Subcutaneous preadipocyte (primary cell): ENCODE measurements at places on chromosomes 16 and 17. TPM values are rescaled to one million over a fixed set of nuclear protein-coding genes. Genes with fewer than 3 reads are reported as not detected.

Gene PARD6A
- total RNA-seq: 0.59 and 1.1 TPM in 2 replicates

Gene PRSS27
- 0.37 and 0.78 TPM in 2 replicates for total RNA-seq

Gene TMEM106A
- total RNA-seq: 4.0 and 4.5 TPM in 2 replicates

Gene RAB40C
- 11.4 and 13.3 TPM in 2 replicates for total RNA-seq

Gene MYH13
- not detected in 2 replicates for total RNA-seq

Gene ZNF423
- total RNA-seq: 2.3 and 2.9 TPM in 2 replicates

Gene PLXDC1
- total RNA-seq: under 0.01 and 0.73 TPM in 2 replicates

Gene PIK3R6
- not detected in 2 replicates for total RNA-seq

Gene TMEM114
- not detected in 2 replicates for total RNA-seq

Gene ADAM11
- 0.59 and 0.73 TPM in 2 replicates for total RNA-seq

Gene C17orf67
- 0.73 and 0.98 TPM in 2 replicates for total RNA-seq

Gene NEUROD2
- total RNA-seq: not detected in 2 replicates

Gene CD300LF
- not detected in 2 replicates for total RNA-seq

Gene DNAH9
- under 0.01 TPM in 1 of 2 replicates, not detected in the other for total RNA-seq

Gene PYDC1
- total RNA-seq: not detected in 2 replicates

Gene NAGS
- total RNA-seq: 20.2 and 41.4 TPM in 2 replicates

Gene TEKT3
- total RNA-seq: not detected in 2 replicates

Gene SLFN12L
- under 0.01 and 0.37 TPM in 2 replicates for total RNA-seq
